Skeletal muscle tissue (tissue), 5 donors: ENCODE measurements at places on chromosomes 3 and 15. TPM values are rescaled to one million over a fixed set of nuclear protein-coding genes. Genes with fewer than 3 reads are reported as not detected.

Gene CIAO2A
- 54.8 TPM for total RNA-seq

Gene DPP8
- 43.3 TPM for total RNA-seq

Gene VEPH1
- 1.0 TPM for total RNA-seq

Gene PRSS50
- not detected for total RNA-seq

Gene ANAPC13
- 38.6 TPM for total RNA-seq

Gene SLC9C1
- 1.0 TPM for total RNA-seq

Gene PRR20G
- not detected for total RNA-seq

Gene KCNH8
- total RNA-seq = under 0.01 TPM

Gene ILDR1
- total RNA-seq = not detected

Gene CCDC39
- not detected for total RNA-seq

Gene GRM7
- total RNA-seq = 1.0 TPM

Gene TTLL13
- not detected for total RNA-seq

Gene SIDT1
- total RNA-seq = 2.1 TPM

Gene MED12L
- total RNA-seq = 8.9 TPM

Gene ANKUB1
- total RNA-seq = not detected

Gene UBE3A
- total RNA-seq = 218 TPM

Gene CD86
- 3.7 TPM for total RNA-seq

Gene TMEM40
- total RNA-seq = under 0.01 TPM

Gene ALDH1A2
- 11.0 TPM for total RNA-seq

Gene THAP10
- 5.2 TPM for total RNA-seq

Gene MYL3
- 53.2 TPM for total RNA-seq

Gene SQOR
- total RNA-seq = 11.5 TPM

Gene GABRB3
- 0.52 TPM for total RNA-seq

Gene AADACL2
- not detected for total RNA-seq

Gene FAM107A
- under 0.01 TPM for total RNA-seq

Gene LRRC31
- total RNA-seq = not detected

Gene CLRN1
- total RNA-seq = not detected

Gene CLDN16
- under 0.01 TPM for total RNA-seq

Gene CTDSPL
- total RNA-seq = 20.4 TPM

Gene FGD5
- total RNA-seq = 15.7 TPM

Gene PPP2R3A
- total RNA-seq = 45.9 TPM

Gene TLE3
- 13.6 TPM for total RNA-seq

Gene KBTBD8
- total RNA-seq = 3.1 TPM

Gene DLG1
- total RNA-seq = 62.1 TPM
